ENCODE measurements at places on chromosomes 6 and 20. TPM values are rescaled to one million over a fixed set of nuclear protein-coding genes. Genes with fewer than 3 reads are reported as not detected.

DNA sequence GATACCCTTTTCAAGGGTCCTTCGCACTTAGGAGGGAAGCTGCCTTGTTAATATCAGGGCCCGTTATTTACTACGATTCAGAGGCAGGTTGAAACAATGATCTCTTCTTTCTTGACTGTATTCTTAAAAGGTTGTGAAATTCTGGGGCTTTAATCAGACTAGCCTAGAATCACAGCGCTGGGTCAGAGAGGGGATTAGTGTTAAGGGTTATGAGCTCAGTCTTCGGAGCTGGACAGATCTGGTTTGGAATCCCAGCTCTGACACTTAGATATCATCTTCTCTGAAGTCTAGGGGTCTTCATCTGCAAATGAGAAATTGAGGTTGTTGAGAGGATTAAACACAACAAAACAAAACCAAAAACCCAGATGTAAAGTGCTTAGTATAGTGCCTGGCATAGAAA, 77.4 kb downstream of the CD83 start:
- no peak for DNase-seq

DNA sequence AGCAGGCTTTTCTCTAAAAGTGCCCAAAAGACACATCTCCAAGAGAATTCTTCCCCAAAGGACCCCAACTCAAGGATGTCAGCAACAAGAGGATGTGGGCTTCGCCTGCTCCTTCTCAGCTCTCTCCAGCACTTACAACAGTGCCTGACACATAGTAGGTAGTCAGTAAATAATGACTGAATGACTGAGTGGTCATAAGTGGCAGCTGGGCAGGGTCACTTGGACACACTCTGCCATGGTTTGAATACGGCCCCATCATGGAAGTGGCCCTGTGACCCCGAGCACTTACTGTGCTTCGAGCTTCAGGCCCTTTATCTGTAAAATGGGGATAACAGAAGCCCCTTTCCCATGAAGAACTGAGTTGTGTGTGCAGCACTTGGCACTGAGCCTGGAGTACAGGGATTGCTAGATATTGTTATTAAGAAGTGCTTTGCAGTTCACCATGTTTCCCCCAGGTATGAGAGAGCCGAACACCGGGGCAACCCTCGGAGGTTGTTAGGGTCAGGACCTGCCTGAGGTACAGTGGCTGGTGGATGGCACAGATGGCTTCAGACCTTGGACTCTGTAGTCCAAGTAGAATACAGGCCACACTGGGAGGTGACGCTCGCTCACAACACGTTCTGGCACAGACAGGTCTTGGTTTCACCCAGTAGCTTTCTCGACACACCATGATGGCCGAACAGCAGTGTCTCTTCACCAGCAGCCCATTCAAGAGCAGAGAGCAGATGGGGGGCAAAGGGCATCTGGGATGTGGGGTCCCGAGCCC, 56.0 kb downstream of the NOL4L start:
- DNase-seq: no peak

- DNase-seq: peak; percentile 90
Measured at GRCh38 chr20:47576516-47577033, 74.9 kb downstream of the NCOA3 start.

- no peak for DNase-seq
Measured at GRCh38 chr20:22182148-22182547, 402.2 kb downstream of the FOXA2 start.

DNA sequence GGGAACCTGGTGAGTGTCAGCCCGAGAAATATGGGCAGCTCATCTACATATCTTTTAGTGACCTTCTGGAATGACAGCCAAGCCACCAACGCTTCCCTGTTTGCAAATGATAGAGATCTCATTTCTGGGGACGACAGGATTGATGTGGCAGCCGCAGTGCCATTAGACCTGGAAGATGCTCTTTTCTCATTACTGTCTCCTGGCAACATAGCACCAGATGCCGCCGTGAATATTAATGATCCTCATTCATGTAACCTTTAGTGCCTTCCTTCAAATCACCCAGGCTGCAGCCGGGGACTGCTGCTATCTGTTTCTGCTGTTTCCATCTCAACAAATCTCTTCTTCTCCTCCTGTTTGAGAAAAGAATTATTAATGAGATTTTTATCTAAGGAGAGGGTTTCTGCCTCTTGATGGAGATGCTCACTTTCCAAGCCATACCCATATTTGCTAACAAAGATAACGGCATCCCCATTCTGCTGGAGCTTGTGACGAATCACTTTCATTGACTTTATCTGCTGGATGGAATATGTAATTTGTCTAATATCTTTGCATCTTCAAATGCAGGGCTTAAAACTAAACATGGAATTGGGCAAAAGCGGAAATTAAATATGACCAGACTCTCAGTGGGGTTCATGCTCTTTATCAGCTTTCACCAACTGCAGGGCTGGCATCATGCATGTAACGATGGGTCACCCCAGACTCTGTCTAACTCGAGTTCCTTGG, 74.8 kb upstream of the KIF16B start:
- no peak for DNase-seq

Gene BCAS1
- polyA plus RNA-seq: 8.2 TPM

Gene HRH3
- polyA plus RNA-seq: 2.2 TPM
